Stimulated activated CD4-positive, alpha-beta T cell treated with anti-CD3 and anti-CD28 coated beads, TNF-alpha, amount 100 ng/mL, for 1 hour (primary cell): ENCODE measurements at places on chromosomes 2 and 18.

- DNase-seq, result no peak
These were observed 963.7 kb upstream of the CRIM1 start for GRCh38 chr2:35391736-35392442.

DNA sequence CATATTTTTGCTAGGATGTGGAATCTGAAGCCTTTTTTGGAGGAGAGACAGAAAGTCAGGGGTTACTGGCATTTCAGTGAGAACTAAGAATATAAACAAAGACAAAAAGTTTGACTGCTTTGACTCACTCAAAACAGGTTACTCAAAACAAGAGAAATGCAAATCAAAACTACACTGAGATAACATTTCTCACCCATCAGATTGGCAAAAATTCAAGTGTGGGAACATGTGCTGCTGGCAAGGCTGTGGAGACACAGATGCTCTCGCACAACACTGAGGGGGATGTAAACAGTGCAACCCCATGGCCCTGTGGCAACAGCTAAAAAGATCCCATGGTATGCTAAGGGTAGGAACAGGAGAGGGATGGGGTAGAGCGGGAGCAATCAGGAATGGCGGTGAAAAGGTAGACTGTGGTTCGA, 86.6 kb downstream of the DTNB start:
- DNase-seq, result no peak

- no peak for DNase-seq
These were observed 52.7 kb downstream of the CRIM1 start for GRCh38 chr2:36408198-36408703.

DNA sequence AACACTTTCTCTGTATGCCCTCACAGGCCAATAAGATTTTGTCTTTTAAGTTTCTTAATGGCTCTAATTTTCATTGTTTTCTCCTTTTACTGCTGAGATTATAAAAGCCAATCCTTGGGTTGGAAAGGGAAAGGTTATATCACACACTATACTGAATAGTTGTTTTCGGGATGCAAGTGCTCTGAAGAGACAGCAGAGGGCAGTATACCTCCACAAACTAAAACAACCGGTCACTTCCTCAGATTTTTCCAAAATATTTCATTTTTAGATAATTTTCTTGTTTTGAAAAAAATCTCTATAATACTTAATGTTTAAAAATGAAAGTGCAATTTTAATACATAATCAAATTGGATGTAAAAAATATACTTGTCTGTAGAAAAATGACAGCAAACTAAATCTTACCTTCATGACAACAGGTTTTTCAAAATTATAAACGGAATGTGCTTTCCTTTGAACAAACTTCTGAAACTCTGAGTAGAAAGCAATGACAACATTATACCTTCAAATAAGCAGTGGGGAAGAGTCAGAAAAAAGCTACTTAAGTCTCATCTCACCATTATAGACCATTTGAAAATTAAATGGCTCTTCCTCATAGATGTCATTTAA, 82.7 kb downstream of the ORC4 start:
- no peak for DNase-seq

DNA sequence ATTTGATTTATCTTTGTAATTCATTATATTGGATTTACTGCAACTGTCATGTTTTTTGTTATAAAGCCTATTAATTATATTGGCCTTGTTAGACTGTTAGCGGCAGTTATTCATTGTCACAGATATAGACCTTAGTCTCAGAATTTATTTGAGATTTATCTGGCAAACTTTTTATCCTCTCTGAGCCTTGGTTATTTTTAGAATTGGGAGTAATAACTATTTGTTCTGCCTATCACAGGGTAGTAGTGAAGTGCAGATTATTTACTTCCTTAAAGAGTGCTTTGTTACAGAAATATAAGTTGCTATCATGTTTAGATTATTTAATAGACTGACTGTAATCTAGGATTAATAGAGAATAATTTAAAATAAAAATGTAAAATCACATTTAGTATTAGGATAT, 41.9 kb downstream of the AGPS start:
- DNase-seq, result no peak

- no peak for DNase-seq
These were observed 89.1 kb downstream of the AKAIN1 start for GRCh38 chr18:5107988-5108387.

DNA sequence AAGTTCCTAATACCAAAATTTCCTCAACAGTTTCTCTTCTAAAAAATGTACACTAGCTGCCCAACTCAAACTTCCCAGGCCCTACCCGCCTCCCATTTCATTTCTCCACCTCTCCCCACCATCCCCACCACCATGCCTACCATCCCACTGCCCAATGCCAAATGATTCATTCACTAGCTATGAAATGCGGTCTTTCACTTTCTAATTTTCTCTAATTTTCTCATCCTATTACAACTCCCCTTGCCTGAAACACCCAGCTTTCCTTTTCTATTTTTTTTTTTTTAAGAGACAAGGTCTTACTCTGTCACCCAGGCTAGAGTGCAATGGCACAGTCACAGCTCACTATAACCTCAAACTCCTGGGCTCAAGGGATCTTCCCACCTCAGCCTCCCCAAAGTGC, 38.4 kb downstream of the KIDINS220 start:
- no peak for DNase-seq

DNA sequence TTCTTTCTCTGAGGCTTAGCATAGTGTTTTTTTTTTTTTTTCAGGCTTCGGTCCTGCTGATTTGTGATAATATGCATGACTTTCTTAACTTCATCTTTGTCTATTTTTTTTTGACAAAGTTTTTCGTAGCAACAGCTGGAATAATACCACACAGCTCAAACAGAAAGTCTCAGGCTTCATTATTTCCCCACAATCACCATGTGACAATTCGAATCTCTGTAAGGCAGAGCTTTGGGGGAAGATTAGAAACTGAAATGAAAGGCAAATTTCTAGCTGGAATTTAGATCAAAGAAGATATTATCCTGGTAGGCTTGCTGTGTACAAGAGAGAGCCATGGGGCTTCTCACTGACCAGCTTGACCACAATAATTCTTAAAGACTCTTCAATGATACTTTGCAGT, 12.2 kb upstream of the CD28 start:
- no peak for DNase-seq

DNA sequence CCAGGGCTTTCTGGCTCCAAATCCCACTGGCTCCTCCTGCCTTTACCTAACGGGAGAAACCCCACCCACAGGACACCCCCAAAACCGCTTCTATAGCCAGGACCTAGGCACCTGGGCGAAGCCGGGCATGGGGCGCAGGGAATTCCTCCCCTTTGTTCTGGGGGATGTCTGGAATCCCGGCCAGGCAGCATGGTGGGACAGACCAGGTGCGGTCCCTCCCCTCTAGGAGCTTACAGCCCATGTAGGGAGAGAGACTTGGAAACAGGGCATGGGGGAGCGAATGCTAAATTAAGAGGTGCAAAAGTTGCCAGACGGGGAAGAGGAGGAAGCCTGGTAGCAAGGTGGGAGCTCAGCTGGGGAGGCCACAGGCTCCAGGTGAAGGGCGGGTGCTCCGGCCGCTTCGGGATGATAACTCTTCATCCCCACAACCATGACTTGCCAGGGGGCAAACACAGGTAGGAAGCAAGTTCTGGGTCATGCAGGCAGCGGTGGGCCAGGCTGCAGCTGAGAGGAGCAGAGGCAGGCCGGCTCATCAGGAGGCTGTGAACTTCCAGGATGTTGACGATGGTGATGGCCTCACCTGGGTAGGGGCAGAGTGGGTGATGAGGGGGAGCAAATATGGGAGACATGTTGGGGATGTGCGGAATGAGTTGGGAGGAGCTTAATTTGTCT, 1.3 kb downstream of the TMEM37 start:
- DNase-seq, result no peak

GRCh38 chr18:59718108-59718463, 20.9 kb upstream of the CCBE1 start:
- no peak for DNase-seq

GRCh38 chr18:63438181-63438580, 15.9 kb upstream of the VPS4B start:
- no peak for DNase-seq

- DNase-seq, result no peak
These were observed 1.5 kb downstream of the EXOC6B start for GRCh38 chr2:72824224-72824842.

GRCh38 chr2:173969886-173970285, 4.7 kb upstream of the SP3 start:
- no peak for DNase-seq
